B cell (primary cell): ENCODE measurements at places on chromosomes 16 and 17. TPM values are rescaled to one million over a fixed set of nuclear protein-coding genes. Genes with fewer than 3 reads are reported as not detected.

The XYLT1 gene
- total RNA-seq = 59.6 and 68.7 TPM in 2 replicates

The C1QL1 gene
- not detected in 2 replicates for total RNA-seq

The CSNK1D gene
- 241 and 258 TPM in 2 replicates for total RNA-seq

The TVP23A gene
- total RNA-seq = 2.6 and 3.2 TPM in 2 replicates

The RCVRN gene
- total RNA-seq = not detected in 2 replicates

The HOXB8 gene
- total RNA-seq = not detected in 2 replicates

The PRKCB gene
- total RNA-seq = 373 and 397 TPM in 2 replicates

The HOXB6 gene
- not detected in 2 replicates for total RNA-seq

The MILR1 gene
- total RNA-seq = 9.4 and 14.7 TPM in 2 replicates
